ENCODE measurements at places on chromosomes 1 and 21.

- no peak for DNase-seq
These were observed at the start of gene KIF26B for GRCh38 chr1:245154429-245155271. Gene KIF26B, plus strand, starts transcription at chr1:245154985. Its CDS starts 440 bp downstream, at chr1:245155425.

DNA sequence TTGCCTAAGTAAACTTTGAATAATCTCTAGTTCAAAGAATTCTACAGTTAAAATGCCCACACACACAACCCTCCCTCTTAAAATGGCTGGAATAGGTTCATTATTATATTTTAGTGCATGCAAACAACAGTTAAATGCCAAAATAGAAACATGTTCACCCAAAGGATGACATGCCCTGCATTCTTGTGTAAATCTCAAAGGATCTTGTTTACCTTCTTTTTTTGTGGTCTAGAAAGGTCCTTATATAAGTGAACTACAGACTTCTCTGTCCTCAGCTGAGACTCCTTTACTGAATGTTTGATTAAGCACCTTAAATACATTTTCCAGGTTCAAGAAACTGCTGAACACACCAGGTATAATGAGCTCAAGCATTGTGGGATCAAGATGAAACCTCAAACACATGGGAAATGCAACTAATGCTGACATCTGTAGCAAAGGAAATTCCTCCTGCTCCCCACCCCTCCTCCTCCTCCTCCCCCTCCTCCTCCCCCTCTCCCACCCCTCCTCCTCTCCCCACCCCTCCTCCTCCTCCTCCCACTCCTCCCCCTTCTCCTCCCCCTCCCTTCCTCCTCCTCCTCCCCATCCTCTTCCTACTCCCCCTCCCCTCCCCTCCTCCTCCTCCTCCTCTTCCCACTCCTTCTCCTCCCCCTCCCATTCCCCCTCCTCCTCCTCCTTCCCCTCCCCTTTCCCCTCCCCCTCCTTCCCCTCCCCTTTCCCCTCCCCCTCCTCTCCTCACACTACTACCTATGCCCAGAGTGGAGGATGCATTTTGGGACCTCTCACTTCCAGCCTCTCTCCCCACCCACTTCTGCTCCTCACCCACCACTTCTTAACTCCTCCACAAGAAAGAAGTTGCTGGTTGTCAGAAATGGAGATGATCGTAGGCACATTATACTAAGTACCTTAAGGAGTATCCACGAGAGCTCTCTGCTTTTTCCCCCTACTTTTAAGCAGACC, 233.9 kb downstream of the MRPL39 start:
- DNase-seq = no peak

GRCh38 chr1:77100875-77101274, 118.4 kb downstream of the PIGK start:
- DNase-seq = no peak

- DNase-seq = no peak
These were observed 23.0 kb upstream of the LRRC8C start for GRCh38 chr1:89609781-89610456.

GRCh38 chr1:67711158-67711854, 26.3 kb downstream of the GADD45A start:
- no peak for DNase-seq

DNA sequence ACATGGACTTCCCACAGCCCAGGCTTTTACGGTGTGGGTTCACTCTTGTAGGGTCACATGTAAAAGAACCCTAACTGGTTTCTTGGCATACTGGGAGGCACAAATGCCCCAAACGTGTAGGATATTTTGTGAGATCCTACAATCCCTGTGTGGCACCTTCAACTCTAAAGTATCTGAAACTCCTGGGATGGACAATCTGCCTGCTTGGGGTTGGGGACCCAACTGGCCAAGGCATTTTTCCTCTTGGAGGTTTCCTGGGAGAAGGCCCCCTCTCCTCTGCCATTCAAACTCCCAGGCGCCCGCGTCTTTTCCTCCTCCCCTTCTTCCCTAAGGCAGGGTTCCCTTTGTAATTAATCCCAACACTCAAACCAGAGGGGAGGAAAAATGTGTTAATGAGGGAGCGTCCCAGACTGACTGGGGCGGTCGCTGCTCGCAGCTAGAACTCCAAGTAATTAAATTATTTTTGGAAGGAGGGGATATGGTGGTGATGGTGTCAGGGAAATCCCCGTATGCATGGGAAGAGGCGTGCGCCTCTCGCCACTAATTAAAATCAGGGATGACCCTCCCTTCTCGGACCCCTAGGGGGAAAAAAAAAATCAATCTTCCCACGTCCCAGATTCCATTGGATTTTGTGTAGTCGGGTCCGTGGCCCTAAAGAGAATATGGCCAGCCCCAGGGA, 681 bp upstream of the VANGL2 start:
- no peak for DNase-seq

DNA sequence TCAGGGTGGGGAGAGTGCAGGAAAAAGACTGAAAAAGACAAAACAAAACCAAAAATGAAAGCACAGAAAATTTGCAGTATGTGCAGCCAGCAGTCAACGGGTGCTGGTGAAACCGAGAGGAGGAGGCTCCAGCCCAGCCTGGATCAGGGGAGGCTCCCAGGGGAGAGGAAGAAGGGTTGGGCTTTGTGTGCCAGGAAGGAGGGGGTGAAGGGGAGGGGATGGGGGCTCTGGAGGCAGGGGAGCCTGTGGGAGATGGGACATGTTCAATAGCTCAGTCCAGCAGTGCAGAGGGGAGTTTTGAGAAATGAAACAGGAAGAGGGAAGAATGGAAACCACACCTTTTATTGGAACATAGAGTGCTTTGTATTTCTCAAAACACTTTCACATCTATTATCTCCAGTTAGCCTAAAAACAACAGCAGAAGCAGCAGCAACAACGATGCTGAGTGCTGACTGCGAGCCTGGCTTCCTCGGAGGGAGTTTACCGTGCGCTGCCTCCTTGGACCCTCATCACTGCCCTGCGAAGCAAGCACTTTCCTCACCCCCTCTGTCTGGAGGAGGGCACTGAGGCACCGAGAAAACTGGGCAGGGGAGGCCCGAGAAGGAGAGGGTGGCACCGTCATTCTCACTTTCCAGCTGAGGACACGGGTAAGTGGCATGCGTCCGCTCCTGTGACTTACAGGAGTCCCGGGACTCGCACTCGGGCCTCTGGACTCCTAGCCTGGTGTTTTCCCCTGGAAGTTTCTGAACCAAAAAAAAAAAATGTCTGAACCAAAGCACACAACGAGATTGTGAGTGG, 62.9 kb downstream of the MDM4 start:
- DNase-seq = no peak

DNA sequence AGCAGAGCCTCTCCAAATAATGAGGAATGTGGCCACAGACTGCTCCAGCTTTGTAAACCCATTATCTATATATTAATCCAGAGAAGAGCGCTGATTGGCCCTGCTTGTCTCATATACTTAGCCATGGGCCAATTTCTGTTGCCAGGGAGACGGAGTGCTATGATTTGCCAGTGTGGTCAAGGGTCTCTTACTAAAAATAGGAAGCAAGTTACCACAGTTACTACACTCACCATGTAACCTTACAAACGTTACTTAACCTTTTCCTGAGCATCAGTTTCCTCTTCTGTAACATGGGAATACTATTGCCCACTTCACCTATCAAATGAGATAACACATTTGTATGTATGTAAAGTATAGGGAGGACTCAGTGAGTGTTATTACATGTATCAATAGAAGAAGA, 7.7 kb upstream of the S100A2 start:
- DNase-seq = no peak

DNA sequence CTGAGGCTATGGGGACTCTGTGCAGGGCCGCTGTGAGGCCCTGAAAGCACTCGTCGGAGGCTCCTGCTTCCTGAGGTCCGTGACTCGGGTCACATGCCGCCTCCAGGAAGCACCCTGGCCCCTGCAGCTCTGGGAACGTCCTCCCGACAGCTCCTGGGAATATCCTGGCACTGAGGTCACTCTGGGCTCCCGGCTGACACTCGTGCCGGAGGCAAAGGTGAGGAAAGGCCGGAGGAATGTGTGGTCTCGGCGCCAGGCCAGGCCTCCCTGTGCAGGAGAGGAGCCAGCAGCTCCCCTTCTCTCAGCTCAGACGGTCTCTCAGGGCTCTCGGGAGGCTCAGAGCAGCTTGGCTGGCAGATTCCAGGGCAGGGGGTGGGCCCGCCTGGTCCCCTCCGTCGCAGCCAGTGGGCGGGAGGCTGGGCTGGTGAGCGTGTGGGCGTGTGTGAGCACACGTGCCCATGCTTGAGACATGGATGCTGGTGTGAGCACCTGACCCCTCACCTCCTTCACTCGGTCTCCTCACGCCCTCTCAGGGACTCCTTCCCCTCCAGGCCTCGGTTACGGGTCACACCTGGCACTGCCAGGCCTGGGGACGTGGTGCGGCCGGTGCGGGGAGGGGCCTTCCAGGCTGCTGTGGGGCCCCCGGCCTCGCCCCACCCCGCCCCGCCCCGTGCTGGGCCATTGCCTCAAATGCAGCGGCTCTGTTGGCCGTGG, 5.5 kb upstream of the RNF223 start:
- no peak for DNase-seq

DNA sequence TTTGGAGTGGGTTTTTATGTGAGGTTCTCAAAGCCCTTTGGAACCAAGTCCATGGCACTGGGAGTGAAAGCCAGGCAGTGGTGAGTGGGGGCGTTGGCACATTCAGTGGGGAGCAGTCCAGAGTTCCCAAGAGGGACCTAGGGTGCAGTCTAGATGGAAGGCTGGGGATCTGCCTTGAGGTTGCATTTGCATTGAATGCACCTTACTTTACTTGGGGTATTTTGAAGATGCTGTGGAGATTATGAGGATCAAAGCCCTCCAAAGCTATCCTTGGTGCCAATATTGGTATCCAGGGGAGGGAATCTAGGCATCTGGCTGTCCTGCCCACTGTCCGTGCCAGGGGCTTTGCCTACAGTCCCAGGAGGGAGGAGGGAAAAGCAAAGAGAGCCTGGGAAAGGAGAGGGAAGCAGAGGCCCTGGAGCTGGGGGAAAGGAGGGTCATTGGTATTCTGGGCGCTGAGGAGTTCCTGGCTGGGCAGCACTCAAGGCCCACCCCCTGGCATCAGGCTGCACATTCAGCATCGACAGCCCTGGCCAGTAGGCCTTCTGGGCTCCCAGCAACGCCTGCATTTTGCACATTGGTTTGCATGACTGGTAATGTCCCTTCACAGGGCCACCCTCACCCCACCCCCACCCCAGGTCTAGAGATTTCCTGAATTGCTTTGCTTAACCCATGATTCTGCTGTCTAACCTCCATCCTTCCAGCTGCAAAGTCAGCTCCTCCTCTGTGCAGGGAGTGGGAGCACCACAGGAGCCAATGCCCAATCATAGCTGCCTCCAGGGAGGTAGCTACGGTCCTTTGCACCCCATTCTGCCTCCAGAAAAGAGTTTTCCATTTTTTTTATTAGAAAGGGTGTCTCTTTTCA, 843 bp upstream of the BCAN start:
- no peak for DNase-seq

DNA sequence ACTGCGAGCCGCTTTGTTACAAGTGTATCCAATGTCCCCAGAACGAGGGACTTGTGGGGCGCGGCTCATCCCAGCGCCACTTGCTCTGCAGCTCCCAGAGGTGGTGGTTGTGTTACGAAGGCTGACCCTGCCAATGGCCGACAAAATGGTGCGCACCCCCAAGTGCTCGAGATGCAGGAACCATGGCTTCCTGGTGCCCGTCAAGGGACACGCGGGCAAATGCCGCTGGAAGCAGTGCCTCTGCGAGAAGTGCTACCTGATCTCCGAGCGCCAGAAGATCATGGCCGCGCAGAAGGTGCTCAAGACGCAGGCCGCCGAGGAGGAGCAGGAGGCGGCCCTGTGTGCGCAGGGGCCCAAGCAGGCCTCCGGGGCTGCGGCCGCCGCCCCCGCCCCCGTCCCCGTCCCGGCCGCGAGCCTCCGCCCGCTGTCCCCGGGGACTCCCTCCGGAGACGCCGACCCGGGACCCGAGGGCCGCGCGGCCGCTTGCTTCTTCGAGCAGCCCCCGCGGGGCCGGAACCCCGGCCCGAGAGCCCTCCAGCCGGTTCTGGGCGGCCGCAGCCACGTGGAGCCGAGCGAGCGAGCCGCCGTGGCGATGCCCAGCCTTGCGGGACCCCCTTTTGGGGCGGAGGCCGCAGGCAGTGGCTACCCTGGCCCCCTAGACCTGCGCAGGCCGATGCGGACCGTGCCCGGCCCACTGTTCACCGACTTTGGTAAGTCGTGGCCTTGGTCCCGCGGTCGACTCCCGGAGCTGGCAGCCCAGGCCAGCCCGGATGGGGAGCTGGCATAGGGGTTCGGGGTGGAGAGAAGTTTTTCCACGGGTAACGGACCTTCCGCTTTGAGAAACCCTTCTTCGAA, at the start of gene DMRTB1:
DMRTB1 (plus strand) TSS at position 79 of the 855 bp plus-strand sequence; CDS start at position 134, 55 bp downstream.
- no peak for DNase-seq

DNA sequence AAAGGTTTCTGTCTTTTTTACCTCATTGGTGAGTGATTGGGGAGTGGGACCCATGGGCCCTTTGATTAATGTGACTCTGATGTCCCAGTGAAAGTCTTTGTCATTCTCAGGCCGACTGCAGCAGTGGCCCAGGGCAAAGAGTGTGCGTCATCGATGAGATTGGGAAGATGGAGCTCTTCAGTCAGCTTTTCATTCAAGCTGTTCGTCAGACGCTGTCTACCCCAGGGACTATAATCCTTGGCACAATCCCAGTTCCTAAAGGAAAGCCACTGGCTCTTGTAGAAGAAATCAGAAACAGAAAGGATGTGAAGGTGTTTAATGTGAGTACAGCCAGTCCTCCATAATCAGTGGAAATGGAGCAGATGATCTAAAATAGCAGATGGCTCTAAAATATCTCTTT, 19.4 kb downstream of the NTPCR start:
- no peak for DNase-seq

DNA sequence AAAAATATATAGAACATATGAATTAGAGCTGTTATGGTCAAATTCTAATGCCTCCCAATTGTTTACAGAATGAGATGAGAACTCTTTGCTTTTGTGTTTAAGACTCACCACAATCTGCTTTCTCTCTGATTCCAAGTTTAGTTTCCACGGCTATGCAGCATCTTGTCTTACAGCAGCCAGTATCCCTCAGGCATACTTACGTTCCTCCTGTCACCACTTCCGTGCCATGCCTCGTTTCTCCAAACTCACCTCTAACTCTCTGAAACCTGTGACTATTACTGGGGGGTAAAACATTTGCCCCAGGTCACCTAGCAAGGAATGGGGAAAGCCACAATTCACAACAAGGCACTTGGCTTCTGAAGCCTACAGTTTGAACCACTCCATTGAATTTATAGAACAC, 192.8 kb upstream of the NRIP1 start:
- DNase-seq = no peak

GRCh38 chr1:212281590-212281989, 3.6 kb upstream of the PPP2R5A start:
- no peak for DNase-seq

DNA sequence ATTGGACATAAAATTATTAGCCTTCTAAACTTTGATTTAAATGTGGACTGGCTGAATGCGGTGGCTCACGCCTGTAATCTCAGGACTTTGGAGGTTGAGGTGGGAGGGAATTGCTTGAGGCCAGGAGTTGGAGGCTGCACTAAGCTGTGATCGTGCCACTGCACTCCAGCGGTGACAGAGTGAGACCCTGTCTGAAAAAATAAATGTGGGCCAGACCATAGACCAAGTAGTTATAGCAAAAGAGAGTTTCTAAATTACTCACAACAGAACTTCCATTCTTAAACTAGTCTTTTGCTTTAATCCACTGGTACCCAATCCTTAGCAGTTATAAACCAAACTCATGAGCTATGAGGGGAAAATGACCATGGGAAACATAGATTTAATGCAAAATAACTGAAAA, 35.2 kb downstream of the RAP1A start:
- DNase-seq = no peak

- DNase-seq = no peak
These were observed 32.1 kb downstream of the IL12RB2 start for GRCh38 chr1:67339623-67340343.

GRCh38 chr1:228998179-228998578, 262.9 kb downstream of the RHOU start:
- no peak for DNase-seq

All from stimulated activated CD8-positive, alpha-beta memory T cell treated with anti-CD3 and anti-CD28 coated beads, Interleukin-15, amount 100 ng/mL, for 24 hours (primary cell).